ENCODE measurements at places on chromosomes 6 and 20.

DNA sequence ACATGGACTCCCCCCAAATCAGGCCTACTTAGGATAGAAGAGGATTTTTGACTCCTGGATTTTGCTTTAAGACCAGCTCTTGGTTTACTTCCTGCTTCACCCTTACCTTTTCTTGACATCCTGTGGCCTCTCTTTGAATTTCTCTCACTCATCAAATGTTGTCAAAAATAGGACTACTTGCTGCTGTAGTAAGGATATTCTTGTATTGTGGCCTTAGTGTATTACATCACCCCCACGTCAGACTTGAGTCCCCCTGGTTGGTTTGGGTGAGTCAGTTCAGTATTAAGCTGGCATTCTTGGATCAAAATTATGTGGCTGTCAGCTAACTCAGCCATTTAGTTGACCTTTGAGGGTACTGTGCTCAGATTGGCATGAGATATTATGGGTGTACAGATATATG is 1.1 kb downstream of the TPX2 start:
- DNase-seq, result no peak

DNA sequence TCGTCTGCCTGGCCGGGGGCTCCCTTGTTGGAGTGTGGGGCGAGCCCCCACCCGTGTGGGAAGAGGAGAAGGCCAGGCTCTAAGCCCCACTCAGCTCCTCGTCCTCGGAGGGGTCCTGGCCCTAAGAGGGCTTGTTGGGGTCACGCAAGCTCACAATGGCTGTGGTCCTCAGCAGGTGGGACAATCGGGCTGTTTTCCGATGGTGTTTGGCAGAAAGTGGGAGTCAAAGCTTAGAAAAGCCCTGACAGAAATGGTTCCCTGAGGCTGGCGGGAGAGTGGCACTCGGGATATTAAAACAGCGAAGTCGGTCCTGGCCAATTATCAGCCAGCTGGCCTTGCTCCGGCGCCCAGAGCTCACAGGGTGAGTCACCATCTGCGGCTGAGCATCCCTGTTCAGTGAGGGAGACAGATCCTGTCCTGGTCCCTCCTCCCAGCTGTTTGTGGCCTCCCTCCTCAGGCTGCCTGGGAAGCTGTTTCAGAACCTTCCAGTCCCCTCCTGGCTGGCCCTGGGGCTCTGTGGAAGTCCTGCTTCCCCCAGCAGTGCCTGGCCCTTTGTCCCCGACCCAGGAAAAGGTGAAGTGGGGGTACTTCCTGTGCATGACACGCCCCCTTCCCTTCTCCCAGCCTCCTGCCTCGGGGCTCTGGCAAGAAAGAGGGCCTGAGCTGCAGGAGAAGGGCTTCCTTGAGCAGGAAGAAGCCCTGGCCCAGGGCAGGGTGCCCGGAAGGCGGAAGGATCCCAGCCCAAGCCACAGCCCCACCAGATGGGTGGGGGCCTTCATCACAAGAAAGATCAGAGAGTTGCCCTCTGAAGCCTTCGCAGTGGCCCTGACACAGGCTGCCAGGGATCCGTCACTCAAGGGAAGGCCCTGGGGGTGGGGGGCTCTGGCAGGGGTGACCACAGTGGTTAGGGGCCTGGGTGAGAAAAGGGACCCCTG is 53.6 kb upstream of the BHLHE23 start:
- DNase-seq, result peak; percentile 32

DNA sequence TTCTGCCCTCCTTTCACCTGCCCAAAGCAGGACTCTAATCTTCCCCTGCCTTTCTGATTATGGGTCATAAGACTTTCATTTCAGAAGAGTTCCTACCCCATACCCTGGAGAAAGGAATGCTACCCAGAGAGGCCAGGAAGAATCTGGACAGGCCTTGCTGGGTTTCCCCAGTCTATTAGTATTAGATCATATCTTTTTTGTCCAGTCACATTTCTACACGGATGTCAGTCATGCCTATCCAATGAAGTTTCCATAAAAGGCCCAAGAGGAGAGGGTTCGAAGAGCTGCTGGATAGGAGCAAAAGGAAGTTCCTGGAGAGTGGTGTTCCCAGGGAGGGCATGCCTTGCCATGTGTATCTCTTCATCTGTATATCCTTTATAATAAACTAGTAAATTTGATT is 3.2 kb downstream of the POLH start:
- no peak for DNase-seq

DNA sequence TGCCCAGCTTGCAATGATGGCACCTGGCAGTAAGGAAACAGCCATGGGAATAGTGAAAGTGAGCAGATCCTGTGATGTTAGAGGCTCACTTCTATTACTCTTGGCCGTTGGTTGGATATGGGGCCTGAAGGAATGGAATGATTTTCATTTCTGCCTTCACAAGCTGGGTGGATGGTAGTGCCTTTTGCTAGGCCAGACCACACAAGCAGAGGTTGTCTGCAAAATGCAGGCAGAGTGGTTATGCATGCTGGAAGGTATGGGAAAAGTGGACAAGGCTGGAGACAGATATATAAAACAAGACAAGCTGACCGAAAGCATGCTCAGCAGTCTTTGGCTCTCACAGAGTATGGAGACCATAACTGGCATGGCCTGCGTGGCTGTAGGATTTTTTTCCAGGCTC is 50.7 kb upstream of the ERVFRD-1 start:
- no peak for DNase-seq

DNA sequence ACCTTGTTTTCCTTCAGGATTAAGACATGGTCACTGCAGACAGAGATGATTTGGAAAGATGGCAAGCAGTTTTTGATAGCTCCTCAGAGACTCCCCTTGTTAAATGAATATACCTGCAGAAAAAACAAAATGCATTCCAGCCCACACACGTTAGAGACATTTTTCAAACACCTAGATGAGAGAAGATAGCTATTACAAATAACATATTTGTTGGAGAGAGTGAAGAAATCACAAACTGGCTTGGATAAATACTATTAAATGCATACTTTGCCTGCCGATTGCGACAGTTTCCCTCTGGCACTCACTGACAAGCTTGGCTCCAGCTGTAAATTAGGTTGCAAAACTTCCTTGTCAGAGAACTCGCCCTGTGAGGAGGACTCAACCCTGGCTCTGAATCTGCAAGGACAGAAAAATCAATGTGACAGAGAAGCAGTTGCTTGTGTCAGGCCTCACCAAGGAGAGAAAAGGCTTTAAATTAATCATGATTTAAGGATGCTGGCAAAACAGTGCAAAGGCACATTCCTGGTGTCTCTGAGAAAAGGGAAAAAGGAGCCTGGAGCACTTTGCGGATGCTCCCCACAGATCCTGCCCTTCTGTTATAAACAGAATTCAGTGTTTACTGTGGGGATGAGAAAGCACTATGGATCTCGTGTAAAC is 423.7 kb upstream of the MARCKS start:
- peak; percentile 48 for DNase-seq

DNA sequence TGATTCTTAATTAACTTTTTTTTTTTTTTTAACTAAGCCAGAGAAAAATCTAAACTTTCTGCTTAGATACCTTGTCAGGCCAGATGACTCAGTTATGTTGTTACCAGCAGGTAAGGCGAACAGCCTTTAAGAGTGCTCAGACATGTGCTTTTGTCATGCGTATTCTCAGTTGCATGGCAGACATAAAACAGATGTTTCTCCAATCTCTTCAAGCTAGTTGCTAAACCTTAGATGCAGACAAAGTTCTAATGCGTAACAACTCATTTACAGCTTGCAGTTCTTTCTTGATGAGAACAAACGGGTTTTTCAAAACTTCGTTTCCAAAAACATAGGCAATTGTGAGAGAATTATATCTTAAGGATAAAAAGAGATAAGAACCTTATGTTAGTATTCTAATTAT is 49.6 kb upstream of the GFRAL start:
- no peak for DNase-seq

GRCh38 chr6:170018422-170018935 is 267.1 kb downstream of the ERMARD start:
- no peak for DNase-seq

DNA sequence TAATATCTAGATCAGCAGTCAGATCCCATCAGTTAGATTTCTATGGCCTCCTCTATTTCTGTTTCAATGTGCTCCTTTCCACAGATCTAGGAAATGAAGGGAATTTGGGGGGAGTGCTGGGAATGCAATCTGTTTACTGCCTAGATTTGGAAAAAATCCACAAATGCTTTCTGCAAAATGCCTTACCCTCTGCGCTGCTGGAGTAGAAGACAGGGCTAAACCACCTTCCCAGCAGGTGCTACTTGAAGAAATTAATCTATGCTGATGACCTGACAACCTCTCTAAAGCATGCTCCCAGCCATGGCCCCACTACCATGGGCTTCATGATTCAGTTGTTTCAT is 46.2 kb downstream of the LY86 start:
- no peak for DNase-seq

- DNase-seq, result no peak
These were observed 2.2 kb downstream of the NT5DC1 start for GRCh38 chr6:116102873-116103272.

DNA sequence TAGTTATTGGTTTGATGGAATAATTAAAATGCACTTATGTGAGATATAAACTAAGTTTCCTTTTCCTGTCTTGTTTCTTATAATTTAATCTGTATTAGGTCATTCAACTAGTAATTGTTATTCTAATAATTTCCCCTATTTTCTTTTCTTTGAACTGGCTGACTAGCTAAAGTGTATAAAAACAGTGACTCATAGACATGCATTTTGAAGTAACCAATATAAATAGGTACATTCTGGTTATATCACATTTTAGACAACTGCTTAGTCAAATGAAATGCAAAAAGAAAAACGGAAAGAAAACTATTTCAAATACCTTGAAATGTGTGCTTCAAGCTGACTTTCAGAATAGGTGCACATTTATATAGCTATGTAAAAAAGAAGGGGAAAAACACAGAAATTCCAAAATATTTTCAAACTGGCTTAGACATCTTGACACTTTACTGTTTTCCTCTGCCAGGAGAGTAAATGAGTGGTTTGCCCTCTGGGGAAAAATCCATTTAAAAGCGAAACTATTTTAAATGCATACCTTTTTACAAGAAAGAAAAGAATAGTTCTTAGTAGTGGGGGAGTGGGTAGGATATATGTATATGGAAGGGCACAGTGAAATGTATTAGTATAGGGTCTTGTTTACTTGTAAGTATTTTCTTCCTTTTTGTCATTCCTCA is 28.3 kb downstream of the KCNQ5 start:
- no peak for DNase-seq

GRCh38 chr6:11226005-11226404 is 6.5 kb downstream of the NEDD9 start:
- no peak for DNase-seq

- DNase-seq, result no peak
These were observed 64.4 kb downstream of the TMEM242 start for GRCh38 chr6:157258878-157259277.

DNA sequence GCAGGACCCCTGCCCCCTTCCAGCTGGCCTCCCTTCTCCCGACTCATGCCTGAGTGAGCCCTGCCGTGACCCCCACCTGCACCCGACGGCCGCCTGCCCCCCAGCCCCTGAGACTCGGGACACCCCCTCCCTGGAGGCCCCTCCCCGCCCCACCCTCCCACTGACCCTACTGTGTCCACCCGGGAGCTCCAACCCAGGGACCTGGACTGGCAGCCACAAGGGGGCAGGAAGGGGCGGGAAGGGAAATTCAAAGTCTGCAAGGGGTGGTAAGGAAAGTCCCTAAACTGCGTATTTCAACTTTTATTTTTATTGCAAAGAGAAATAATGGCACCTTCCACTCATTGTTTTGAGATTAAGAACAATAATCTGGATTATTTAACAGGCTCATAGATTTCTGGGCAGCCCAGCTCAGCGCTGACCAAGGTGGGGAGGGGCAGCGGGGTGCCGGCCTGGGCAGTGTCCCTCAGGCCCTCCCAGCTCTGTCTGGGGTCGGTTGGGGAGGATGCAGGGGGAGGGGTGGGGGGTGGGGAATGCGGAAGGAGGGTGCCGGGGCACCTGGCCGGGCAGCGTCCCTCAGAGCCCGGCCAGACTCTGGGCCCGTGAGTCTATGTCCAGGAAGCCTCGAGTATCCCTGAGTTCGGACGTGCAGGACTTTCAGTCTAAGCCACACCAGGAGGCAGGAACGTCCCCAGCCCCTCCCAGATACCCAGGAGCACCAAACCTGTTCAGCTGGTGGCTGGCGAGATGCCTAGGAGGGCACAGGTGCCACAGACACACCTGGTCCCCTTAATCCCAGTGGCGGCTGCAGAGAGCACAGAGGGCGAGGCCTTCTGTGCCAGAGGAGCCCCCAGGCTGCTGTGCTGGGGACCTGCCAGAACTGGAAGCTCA is 1.3 kb upstream of the PTK6 start:
- DNase-seq, result no peak

- DNase-seq, result no peak
These were observed 43.2 kb upstream of the ADGRF5 start for GRCh38 chr6:46964716-46965519.

DNA sequence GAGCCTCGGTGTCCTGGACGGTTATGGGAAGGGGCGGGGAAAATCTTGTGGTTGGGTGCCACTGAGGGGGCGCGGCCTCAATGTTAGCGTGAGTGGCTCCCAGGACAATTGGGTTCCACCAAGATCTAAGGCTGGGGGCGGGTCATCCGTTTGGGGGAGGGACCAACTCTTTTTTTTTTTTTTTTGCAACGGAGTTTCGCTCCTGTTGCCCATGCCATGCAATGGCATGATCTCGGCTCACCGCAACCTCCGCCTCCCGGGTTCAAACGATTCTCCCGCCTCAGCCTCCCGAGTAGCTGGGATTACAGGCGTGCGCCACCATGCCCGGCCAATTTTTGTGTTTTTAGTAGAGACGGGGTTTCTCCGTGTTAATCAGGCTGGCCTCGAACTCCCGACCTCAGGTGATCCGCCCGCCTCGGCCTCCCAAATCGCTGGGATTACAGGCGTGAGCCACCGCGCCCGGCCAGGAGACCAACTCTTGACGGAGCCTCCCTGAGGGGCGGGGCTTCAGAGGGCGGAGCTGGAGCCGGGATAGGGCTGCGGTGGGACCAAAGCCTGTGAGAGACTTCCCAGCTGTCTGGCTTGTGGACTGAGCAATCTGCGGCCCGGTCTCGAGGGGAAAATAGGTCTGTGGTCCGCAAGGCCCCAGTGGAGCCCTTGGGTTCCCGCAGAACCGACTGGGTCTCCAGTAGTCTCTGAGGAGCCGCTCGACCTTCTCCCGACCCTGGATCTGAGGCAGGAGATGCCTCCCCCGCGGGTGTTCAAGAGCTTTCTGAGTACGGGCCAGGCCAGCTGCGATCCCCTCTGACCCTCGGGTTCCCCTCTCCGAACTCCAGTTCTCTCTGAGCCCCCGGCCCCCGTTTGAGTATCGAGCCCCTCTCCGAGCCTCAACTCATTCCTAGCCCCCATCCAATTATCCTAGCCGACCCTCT is 1.1 kb downstream of the SPAG4 start:
- DNase-seq, result peak; percentile 72

GRCh38 chr20:54573838-54574237 is 98.4 kb downstream of the DOK5 start:
- no peak for DNase-seq
